Activated CD4-positive, alpha-beta T cell treated with anti-CD3 and anti-CD28 coated beads, Interleukin-10, Interleukin-2, amounts not matched to agents 100 ng/mL and 50 ng/mL, durations not matched to agents 16 hours and 8 hours (primary cell): ENCODE measurements at places on chromosomes 2 and 18.
A peak's percentile ranks its signal among the peaks of the same experiment; 100 is the strongest.

DNA sequence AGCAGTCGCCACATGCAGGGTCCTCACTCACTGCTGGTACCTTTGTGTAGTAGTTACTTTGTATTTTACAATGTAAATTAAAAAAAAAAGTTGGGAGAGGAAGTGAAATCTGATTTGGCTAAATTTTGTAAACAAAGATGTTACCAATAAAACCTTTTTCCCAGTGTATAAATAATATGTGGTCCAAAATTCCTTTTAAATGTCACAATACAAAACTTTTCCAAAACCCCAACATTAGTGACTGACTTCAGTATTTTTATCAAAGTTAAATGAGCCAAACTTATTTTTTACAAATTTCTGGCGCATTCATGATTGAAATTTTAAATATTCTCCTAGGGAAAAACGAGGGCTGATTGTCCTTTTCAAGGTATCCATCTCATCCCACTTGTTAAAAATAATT lies 239.9 kb downstream of the AGAP1 start:
- no peak for DNase-seq

DNA sequence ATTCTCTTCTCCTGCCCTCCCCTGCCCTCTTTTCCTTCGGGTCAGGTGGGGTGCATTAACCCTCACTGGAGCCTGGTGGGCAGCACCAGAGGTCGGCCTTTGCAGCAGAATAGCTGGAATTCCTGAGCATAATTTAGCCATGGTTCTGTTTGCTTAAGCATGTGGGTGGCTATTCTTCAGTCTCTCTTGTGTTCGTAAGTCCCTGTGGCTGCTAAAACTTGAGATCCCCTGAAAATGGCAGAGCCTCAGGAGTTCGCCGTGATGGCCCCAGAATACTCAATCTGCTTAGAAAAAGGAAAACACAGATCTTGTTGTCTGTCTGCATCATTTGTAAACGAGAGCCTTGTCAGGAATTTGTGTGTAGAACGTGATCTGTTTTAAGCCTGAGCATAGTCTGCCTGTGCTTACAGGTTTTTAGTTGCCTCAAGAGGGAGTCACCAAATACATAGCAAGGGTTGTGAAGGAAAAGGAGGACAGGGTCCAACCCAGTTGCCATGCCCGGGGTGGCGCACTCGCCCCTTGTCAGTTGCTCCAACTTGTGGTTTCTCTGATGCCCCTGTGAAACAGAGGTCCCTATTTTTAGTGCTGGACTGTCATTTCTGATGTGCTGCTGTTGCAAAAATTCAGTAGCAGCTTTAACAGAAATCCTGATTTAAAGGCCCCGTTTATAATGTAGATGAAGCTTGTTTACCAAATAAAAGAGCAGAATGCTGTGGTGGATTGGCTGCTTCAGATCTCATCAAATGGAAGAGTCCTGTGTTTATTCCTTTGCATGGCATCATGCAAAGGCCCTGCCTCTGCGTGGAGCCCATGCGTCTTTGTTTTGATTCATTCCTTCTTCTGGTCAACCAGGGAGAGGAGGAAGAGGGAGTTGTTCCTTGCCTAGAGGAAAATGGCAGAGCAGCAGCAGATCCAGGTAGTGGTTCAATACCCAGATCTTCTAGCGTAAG lies 74.8 kb downstream of the WDSUB1 start:
- no peak for DNase-seq

DNA sequence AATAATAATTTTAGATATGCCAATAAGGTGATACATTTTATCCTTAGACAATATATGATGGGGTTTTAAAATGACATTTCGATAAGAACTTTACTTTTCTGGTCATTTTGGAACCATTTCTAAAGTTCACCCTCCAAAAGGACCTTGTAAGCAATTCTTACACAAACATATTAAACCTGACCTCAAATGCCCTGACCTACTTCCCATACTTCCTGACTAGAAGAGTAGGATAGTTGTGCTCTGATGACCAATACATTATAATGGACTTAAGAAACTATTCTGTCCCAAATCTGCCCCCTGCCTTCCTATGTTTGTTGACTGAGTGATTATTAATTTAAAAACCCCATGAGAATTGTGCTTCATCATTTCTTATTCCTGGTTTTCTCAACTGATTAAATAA lies 24.6 kb downstream of the GCA start:
- DNase-seq: no peak

- DNase-seq: no peak
Measured at GRCh38 chr2:151182899-151183809, 78.5 kb downstream of the RBM43 start.

DNA sequence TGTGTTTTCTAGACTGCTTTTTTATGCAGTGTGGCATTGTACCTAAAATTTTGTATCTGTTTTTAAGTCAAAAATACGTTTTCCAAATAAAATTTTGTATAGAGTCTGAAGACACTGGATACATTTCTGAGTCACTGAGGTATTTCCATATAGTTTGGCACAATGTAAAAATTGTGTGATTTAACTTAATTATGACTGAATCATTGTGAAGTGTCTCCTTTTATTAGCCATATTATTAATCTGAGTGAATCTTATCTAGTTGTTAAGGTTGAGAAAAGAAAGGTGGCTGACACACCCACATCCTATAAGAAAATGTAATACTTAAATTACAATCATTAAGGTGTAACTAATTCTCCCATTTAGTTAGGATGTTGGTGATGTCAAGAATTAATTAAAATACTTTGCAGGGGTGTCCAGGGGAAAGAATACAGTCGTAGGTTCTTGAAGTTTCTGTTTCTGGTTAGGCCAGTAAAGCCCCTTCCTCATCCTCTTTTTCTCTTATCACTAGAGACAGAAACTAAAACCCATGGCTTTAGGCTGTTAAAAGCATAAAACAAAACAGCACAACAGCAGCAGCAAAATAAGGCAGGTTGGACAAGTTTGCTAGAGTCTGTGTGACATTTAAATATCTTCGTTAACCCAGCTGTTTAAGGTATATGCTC lies 71.6 kb downstream of the UBE2E3 start:
- DNase-seq: no peak

- no peak for DNase-seq
Measured at GRCh38 chr2:176500901-176501300, 231.7 kb downstream of the MTX2 start.

DNA sequence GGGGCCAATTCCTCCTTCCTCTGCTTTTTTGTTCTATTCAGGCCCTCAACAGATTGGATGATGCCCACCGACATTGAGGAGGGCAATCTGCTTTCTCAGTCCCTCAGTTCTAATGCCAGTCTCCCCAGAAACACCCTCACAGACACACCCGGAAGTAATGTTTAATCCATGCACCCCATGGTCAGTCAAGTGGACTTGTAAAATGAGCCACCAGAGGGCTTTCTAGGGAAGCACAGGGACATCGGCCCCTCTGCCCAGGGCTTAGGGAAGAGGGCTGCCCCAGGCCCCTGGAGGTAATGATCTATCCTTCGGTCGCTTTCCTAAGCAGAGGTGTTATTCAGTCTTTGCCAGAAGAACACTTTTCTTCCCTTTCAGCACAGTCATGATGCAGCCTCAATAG lies 107.4 kb downstream of the PDCL3 start:
- DNase-seq: no peak

DNA sequence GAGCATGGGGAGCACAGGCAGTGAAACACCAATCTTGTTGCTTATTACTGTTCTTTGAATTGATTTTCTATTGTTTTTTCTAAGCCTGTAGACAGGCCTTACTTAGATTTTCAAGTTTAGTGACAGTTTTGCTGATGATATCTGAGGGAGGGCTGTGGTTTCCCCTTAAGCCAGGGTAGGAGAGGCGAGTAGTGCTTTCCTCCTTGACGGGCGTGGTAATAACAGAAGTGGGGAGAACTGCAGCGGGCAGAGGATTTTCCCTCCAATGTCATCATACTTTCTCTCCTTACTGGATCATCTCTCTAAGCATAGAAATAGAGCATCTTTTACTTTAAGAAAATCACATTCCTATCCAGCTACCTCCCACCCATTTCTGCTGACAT lies 314.4 kb downstream of the ALK start:
- DNase-seq: peak; percentile 1

GRCh38 chr2:239781454-239781853 lies 243.7 kb downstream of the NDUFA10 start:
- no peak for DNase-seq

GRCh38 chr2:217612211-217612610 lies 390.6 kb downstream of the TNS1 start:
- DNase-seq: no peak

- DNase-seq: no peak
Measured at GRCh38 chr2:199223791-199224190, 233.9 kb downstream of the SATB2 start.

- no peak for DNase-seq
Measured at GRCh38 chr2:14577843-14578242, 54.7 kb upstream of the LRATD1 start.

- DNase-seq: peak; percentile 89
Measured at GRCh38 chr2:98649135-98649991, 41.0 kb downstream of the UNC50 start.

- no peak for DNase-seq
Measured at GRCh38 chr2:209431701-209432100, 7.9 kb downstream of the MAP2 start.
